Amniotic epithelial cell (primary cell): ENCODE measurements at places on chromosomes 4 and X.

DNA sequence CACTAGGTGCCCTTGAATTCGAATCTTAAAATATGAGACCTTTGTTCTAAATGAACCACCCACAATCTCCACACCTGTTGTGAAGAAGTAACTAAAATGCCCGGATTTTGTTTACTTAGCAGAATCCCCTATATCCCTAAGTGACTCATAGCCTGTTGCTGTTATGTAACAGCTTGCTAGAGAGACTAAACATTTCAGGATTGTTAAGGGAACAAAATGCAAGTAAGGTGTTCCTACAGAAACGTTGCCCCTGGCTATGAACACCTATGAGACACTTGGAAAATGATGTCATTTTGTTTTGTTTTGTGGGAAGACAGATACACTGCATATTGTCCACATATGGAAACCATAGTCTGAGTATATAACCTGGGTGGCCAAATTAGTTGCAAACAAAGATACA, 24.2 kb upstream of the MXRA5 start:
- no peak for DNase-seq

DNA sequence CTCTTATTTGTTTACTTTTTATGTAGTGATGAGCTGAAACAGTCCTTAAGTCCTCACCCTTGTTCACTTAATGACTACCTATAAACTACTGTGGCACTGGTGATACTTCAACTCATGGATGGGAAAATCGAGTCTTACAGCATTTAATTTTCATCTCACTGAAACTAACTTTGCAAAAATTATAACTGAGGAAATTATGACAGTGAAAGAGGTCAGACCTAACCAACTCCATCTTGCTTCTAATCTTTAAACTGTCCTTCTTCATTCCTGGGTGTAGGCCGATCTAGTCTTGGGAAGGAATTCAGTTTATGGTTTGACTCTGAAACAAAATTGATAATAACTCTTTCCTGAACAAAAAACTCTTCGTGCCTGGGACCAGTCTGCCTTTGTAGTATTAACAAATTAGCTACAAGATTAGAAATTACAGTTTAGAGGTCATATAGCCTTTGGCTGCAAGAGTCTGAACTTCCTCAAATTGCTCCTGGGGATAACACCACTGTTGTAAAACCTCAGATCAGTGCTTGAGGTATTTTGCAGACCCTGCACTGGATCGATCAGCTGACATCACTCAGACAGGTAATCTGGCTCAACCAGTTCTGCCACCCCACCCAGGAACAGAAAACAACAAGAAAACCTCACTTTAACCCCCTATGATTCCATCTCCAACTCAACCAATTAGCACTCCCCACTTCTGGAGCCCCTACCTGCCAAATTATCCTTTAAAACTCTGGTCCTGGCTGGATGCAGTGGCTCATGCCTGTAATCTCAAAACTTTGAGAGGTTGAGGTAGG, 995.7 kb upstream of the PRKX start:
- no peak for DNase-seq

GRCh38 chr4:27685091-27685490, 824.5 kb downstream of the STIM2 start:
- DNase-seq = no peak

- DNase-seq = no peak
Observed at GRCh38 chr4:189124791-189125190, 815.9 kb upstream of the FRG1 start.

- DNase-seq = no peak
Observed at GRCh38 chr4:186566068-186566467, 10.7 kb upstream of the MTNR1A start.

- DNase-seq = no peak
Observed at GRCh38 chr4:53016099-53016820, 154.1 kb downstream of the RASL11B start.

- no peak for DNase-seq
Observed at GRCh38 chrX:11164433-11164832, 53.3 kb downstream of the HCCS start.

GRCh38 chr4:122602277-122603142, 18.4 kb downstream of the IL21 start:
- peak; percentile 61 for DNase-seq

DNA sequence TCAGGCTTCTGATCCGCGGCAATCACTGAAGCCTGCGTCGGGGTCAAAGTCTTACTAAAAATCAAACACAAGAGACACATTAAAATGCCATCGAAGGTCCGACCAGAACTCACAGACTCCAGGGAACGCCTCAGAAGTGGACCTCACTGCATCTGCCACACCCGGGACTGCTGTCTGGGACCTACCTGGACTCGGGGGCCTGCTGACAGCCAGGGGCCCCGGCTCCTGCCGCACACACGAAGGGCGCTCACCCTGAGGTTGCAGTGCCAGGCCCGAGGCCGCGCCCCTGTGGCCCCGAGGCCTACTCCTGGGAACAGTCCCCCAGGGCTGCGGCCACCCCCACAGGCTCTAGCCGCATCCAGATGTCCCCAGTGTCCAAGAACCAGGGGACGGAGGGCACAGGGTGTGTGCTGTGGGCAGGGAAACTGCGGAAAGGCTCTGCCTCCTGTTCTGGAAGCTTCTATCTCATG, 7.4 kb downstream of the CTBP1 start:
- DNase-seq = no peak

GRCh38 chr4:13762130-13762529, 134.6 kb upstream of the BOD1L1 start:
- peak; percentile 2 for DNase-seq

DNA sequence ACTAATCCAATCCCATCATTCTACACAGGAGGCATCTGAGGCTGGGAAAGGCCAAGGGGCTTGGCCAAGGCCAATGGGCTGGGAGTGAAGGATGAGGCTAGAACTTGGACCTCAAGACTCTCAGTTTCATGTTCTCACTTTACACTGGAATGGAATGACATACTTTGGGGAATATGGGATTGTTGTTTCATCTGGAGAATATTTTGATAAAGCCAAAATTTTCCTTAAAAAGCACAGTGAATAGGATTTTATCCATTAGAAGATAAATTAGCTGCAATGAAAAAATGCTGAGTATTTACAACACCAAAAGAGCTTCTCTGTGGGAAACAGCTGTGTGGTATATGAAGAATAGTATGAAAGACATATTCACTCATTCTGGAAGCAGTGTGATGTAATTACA, 29.3 kb downstream of the SMIM20 start:
- no peak for DNase-seq

DNA sequence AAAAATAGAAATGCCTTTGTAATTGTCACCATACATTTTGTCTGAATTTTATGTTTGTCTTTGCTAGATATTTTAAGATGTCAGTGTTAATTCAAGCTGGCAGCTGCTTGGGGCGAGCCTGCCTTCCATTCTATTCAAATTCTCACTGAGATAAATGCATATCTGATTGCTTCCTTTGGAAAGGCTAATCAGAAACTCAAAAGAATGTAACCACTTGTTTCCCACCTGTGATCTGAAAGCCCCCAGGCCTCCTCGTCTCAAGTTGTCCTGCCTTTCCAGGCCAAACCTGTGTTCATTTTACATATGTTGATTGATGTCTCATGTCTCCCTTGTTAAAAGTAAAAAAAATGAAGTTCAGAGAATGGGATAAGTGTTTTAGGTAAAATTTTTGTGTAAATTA, 318.7 kb upstream of the TECRL start:
- no peak for DNase-seq

DNA sequence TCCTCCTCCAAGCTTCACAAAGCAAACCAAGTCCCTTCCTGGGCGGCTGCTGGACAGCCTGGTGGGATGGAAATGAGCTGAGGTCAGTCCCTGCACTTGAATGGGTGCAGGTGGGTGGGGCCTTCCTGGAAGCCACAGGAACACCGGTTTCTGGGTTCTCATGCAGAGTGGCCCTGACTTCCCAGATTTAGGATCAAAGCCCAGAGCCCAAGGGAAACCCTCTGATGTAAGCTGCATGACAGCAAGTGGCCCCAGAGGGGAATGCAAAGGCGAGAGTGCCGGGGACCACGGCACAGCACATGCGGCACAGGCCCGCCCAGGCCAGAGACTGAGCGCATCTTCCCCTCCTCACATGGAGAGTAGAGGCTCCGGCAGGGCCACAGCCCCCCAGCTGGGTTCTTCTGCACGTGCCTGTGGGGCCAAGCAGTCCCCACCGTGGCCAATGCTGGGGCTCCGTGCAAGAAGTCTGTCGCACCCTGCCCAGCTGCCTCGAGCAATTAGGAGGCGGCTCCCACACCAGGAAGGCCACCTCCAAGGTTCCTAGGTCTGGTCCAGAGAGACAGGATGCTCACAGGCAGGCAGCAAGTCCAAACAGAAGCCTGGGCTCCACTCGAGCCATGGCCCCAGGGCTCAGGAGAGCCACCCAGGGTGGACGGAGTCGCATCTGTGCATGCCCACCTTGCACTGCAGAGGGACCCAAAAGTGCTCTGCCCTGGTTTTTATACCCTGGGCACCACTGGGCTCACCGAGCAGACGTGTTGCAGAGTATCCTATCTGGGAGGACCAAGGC, 83.0 kb downstream of the HTRA3 start:
- no peak for DNase-seq

DNA sequence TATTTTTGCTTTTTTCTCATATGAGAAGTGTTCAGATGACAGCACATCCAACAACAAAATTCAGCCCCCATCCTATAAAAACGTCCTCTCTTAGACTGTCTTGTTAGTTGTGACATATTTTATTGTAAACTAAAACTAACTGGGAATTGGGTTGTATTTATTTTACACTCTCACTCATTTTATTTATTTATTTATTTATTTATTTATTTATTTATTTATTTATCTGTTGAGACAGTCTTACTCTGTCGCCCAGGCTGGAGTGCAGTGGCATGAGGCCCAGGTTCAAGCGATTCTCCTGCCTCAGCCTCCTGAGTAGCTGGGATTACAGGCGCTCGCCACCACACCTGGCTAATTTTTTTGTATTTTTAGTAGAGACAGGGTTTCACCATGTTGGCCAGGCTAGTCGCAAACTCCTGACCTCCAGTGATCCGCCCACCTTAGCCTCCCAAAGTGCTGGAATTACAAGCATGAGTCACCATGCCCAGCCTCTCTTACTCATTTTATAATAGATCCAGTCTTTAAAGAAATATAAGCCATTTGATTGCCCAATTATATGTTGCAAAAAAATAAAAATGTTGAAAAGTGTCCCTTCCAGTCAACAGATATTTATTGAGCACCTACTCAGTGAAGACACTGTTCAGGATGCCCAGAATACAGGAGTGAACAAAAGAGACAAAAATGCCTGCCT, 44.6 kb downstream of the PALLD start:
- DNase-seq = peak; percentile 74

- DNase-seq = no peak
Observed at GRCh38 chr4:98749206-98749605, 90.8 kb upstream of the TSPAN5 start.

- no peak for DNase-seq
Observed at GRCh38 chr4:42806303-42806835, 86.1 kb upstream of the GRXCR1 start.

GRCh38 chr4:80071604-80072227, 1.3 kb downstream of the ANTXR2 start:
- DNase-seq = no peak

GRCh38 chrX:154908821-154909220, 22.7 kb downstream of the F8A1 start:
- DNase-seq = no peak

DNA sequence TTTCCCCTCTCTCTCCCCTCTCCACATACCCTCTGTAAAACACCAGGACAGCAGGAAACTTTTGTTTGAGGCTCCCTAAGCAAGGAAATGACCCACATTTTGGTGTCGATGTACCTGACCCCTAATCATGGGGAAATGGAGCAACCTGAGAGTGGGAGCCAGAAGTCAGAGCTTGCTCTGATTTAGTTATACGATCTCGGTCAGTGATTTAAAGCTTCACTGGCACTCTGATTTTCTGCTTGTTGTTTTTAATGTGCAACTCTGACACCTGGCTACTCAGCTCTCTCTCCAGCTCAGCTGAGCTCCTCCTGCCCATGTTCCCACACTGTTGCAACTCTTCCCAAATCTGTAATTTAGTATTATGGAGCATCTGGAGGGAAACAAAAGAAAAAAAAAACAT, 408.6 kb downstream of the ADAM29 start:
- DNase-seq = no peak

DNA sequence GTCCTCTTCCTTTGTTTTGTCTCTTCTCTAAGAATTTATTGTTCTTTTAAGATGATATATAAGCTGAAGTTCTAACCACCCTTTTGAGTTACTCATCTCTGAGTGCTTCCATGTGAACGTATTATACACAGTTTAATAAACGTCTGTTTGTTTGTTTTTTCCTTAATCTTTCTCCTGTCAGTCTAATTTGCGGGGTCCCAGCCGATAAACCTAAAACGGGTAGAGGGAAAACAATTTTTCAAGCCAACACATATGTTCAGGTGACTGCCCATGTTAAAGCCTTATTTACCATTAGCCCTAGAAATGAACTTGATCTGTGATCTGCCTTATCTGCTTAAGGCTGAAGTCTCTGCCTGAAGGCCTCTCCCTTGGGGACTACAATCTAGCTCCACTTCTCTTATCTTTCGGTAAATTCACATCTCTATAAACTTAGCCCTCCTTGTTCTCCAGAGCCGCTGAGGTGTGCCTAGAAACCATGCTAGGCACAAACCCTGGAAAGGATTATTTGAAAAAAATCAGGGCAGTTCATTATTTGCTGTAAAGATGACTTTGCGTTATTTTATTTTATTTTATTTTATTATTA, 158.8 kb downstream of the CAMK2D start:
- no peak for DNase-seq

DNA sequence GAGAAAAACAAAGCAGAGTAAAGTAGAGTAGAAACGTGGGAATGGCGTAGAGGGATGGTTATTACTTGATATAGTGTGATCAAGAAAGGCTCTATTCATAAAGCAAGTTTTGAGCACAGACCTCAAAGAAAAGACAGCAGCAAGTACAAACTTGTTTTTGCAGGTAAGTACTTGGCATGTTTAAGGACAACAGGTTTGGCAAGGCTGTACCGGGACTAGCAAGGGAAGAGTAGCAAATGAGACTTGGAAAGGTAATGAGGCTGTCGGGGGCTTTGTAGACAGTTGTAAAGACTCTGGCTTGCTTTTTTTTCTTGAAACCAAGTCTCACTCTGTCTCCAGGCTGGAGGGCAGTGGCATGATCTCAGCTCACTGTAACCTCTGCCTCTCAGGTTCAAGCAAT, 40.9 kb downstream of the NEK1 start:
- DNase-seq = no peak

DNA sequence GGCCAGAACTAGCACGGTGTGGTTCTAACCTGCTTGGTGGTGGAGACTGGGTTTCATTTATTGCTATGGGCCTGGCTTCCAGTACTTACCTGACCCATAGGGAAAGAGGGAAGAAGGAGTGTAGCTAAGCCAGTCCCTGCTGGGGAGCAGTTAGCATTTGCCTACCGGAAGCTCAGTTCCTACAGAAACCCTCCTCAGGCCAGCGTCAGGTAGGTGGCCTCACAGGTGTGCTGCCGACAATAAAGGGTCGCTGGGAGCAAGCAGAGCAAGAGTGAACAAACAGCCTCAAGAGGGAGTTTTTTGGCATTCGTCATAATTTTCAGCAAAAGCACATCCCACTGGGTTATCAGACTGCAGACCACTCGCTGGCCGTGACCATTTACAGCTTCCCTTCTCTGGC, 740.6 kb upstream of the TENM3 start:
- DNase-seq = no peak

DNA sequence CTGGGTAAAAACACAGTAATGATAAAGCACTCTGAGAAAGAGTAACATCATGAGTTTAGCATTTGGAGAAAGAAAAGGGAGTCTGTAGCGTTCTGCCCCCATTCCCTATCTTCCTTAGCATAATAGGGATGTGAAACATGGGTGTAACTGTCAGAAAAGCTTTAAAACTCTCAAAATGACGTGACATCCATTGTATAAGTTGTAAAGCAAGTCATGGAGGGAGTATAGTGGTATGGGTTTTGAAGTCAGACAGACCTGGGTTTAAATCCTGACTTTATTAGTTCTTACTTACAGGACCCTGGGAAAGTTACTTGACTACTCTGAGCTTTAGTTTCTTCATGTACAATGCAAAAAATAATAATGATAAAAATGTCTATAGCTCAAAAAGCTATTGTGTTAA, 17.1 kb downstream of the FBXO8 start:
- no peak for DNase-seq
